Airway epithelial cell (primary cell): ENCODE measurements at places on chromosomes 1 and 21. TPM values are rescaled to one million over a fixed set of nuclear protein-coding genes. Genes with fewer than 3 reads are reported as not detected.

The F3 gene
- 877 and 1,196 TPM in 2 replicates for total RNA-seq

The ENTREP3 gene
- 20.9 and 28.0 TPM in 2 replicates for total RNA-seq

The F5 gene
- under 0.01 and 0.07 TPM in 2 replicates for total RNA-seq

The MYBPH gene
- not detected in 2 replicates for total RNA-seq

The THEM5 gene
- total RNA-seq = 0.99 and 2.3 TPM in 2 replicates

The AIRE gene
- total RNA-seq = not detected in 2 replicates

The CAPN8 gene
- 0.21 TPM in 1 of 2 replicates, not detected in the other for total RNA-seq

The GJC2 gene
- 0.99 and 2.3 TPM in 2 replicates for total RNA-seq

The PIGK gene
- 12.4 and 18.0 TPM in 2 replicates for total RNA-seq

The SLC66A1 gene
- total RNA-seq = 13.1 and 13.7 TPM in 2 replicates

The DCST2 gene
- 0.07 TPM in 1 of 2 replicates, not detected in the other for total RNA-seq

The ALPL gene
- total RNA-seq = not detected in 2 replicates

The ICOSLG gene
- total RNA-seq = 0.98 and 1.3 TPM in 2 replicates
